Large intestine (tissue), 12 donors: ENCODE measurements at places on chromosomes 2 and 18.

GRCh38 chr18:58887613-58887963 lies 22.9 kb downstream of the ZNF532 start:
- no peak overlapping the region for H3K27ac ChIP-seq
- H3K27me3 ChIP-seq, result no peaks in the 10 kb centered on the region
- DNase-seq, result no peak
- H3K4me1 ChIP-seq, result peaks cover 2% of the 10 kb centered on the region

DNA sequence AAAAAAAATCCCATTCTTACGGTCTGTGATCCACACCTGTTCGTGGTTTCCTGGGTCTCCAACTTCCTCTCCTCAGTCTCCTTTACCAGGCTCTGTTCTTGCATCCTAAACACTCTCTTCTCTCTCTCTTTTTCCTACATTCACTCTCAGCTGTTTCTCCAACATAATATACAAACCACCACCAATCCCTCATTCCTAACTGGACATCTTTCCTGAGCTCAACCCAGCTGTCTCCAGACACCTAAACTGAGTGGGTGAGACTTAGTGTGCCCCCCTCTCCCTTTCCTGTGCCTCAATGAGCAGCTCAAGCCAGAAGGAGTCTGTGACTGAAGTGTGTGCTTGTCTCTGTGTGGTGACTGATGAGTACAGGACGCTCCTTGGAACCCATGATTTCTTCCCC lies 59.4 kb downstream of the LIPG start:
- H3K4me3 ChIP-seq, result no peak overlapping the region
- no peak overlapping the region for H3K27ac ChIP-seq
- peaks cover 17% of the 10 kb centered on the region for H3K4me1 ChIP-seq
- H3K36me3 ChIP-seq, result no peaks in the 10 kb centered on the region
- no peak for DNase-seq

GRCh38 chr2:194128810-194129209 lies 1528.2 kb upstream of the SLC39A10 start:
- no peaks in the 10 kb centered on the region for H3K27me3 ChIP-seq
- no peak overlapping the region for H3K4me3 ChIP-seq
- DNase-seq, result no peak
- H3K4me1 ChIP-seq, result no peaks in the 10 kb centered on the region
- no peaks in the 10 kb centered on the region for H3K36me3 ChIP-seq

- no peak overlapping the region for H3K4me3 ChIP-seq
- H3K27ac ChIP-seq, result no peak overlapping the region
- DNase-seq, result no peak
- H3K36me3 ChIP-seq, result no peaks in the 10 kb centered on the region
- no peaks in the 10 kb centered on the region for H3K4me1 ChIP-seq
- no peaks in the 10 kb centered on the region for H3K27me3 ChIP-seq
Measured at GRCh38 chr2:23037596-23037995, 347.4 kb upstream of the KLHL29 start.

- no peak for DNase-seq
- no peaks in the 10 kb centered on the region for H3K27me3 ChIP-seq
Measured at GRCh38 chr18:23126376-23127056, 8.8 kb upstream of the CABLES1 start.

DNA sequence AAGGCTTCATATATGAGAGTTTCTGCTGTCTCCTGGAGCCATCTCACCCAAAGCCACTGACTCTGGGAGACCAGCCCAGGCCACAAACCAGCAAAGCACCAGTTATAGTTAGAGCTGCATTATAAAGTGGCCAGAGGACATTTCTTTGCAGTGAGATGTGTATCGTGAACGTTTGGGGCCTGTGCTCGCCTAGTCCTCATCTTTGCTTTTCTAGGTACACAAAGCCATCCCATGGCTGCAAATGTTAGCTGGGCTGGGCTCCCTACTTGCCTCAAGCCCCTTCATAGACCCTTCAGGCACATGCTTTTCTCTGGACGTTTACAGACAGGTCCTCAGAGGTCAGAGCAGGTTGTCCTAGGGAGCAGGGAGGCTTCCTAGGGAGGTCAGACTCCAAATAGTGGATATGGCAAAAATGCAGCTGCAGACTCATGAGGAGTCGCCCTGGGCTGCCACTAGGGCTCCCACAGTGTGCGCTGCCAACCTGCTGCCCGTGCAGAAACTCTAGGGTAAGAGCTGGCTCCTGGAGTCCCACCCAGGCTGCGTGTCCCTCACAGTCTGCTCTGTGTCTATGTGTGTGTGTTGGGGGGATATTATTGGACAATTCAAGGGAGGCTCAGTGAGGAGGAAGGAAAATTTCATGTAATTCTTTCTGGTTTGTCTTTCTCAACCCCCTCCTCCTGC lies 141.0 kb downstream of the RPIA start:
- H3K36me3 ChIP-seq, result no peaks in the 10 kb centered on the region
- H3K4me3 ChIP-seq, result no peak overlapping the region
- no peak overlapping the region for H3K27ac ChIP-seq
- H3K27me3 ChIP-seq, result peaks cover 5% of the 10 kb centered on the region
- DNase-seq, result no peak

DNA sequence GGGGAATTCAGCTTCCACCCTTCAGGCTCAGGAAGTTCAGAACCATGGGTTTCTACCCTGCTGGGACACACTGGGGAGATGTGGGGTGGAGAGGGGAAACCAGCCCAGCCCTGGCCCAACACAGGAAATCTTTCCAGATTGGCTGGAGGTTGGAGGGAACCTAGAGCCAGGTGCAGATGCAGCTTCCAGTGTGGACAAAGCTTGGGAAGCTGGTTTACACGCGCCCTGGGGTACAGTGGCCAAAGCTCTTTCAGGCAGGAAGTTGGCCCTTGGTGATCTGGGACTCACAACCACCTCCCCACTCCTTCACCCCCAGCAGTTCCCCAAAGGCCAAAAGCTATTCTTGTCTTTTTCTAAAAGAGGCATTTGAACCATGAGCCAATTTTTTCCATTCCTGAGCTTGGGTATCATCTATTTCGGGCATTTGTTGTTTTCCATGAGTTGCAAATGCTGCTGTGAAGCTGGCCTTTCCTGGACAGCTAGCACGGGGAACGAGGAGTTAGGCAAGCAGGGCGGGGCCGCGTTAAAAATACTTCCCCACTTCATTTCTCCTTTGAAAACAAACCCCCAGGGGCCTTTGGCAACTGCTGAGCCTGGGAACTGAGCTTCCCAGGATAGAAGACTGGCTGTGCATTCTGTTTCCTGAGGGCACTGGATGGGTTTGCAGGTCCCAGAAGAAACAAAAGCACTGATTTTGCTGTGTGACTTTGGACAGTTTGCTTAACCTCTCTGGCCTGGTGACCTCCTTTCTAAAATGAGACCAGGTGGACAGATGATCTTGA lies 3.1 kb upstream of the ARID5A start:
- no peak overlapping the region for H3K4me3 ChIP-seq
- no peak for DNase-seq
- no peaks in the 10 kb centered on the region for H3K36me3 ChIP-seq
- peaks cover 21% of the 10 kb centered on the region for H3K4me1 ChIP-seq

GRCh38 chr2:182069908-182070307 lies 84.3 kb downstream of the PPP1R1C start:
- H3K27ac ChIP-seq, result no peak overlapping the region
- H3K4me1 ChIP-seq, result no peaks in the 10 kb centered on the region
- H3K27me3 ChIP-seq, result no peaks in the 10 kb centered on the region
- H3K4me3 ChIP-seq, result no peak overlapping the region
- DNase-seq, result no peak

DNA sequence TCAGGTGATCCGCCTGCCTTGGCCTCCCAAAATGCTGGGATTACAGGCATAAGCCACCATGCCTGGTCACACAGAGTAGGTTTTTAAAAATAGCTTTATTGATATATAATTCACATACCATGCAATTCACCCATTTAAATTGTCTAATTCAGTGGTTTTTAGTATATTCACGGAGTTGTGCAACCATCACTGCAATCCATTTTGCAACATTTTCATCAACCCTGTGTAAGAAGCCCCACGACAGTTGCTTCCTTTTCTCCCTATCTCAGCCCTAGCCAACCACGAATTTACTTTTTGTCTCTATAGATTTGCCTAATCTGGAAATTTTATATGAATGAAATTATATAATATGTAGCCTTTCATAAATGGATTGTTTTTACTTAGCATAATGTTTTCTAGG lies 266.4 kb downstream of the NAPG start:
- H3K4me1 ChIP-seq, result no peaks in the 10 kb centered on the region
- no peak overlapping the region for H3K27ac ChIP-seq
- H3K27me3 ChIP-seq, result no peaks in the 10 kb centered on the region
- H3K36me3 ChIP-seq, result peaks cover 24% of the 10 kb centered on the region

DNA sequence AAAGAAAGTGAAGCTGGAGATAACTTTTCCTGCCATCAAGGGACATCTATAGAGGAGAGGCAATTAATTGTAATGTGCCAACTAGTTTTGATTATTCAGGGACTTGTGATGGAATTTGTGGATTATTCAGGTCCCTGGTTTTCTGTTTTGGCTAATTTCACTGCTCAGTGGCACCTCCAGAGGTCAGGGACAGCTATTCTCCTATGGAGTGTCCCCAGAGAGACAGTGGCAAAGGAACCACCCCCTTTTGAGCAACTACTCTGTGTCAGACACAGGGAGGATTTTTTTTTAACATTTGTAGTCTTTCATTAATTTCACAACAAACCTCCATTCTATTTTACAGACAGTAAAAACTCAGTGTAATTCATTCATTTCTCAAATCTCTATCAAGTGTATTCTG lies 206.0 kb upstream of the SPRED2 start:
- no peak for DNase-seq
- H3K4me3 ChIP-seq, result no peak overlapping the region
- H3K36me3 ChIP-seq, result no peaks in the 10 kb centered on the region
- H3K4me1 ChIP-seq, result no peaks in the 10 kb centered on the region
